OCI-LY7 (cell line): ENCODE measurements at places on chromosomes 7 and 10. TPM values are rescaled to one million over a fixed set of nuclear protein-coding genes. Genes with fewer than 3 reads are reported as not detected.

ITPRID1 gene
- total RNA-seq: not detected in 2 replicates

GRCh38 chr7:21353388-21353780, 74.5 kb upstream of the SP4 start:
- DNase-seq: no peak

DNA sequence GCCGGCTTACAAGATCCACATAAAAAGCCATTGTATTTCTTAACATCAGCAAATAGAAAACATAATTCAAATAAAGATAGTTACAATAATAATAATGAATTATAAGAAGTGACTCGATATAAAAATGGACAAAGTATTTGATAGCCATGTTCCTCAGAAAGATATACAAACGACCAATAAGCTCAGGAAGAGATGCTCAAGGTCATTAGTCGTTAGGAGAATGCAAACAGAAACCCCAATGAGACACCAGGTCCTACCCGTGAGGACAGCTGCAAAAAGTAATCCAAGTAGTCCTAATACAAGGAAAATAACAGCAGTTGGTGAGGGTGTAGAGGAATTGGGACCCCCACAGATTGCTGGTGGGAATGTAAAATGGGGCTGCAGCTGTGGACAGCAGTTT, 54.2 kb upstream of the INPP5A start:
- no peak for DNase-seq

- DNase-seq: no peak
Observed at GRCh38 chr10:93954299-93954698, 39.4 kb upstream of the PLCE1 start.

GRCh38 chr7:151107882-151108281, 21.6 kb downstream of the AGAP3 start:
- no peak for DNase-seq

DNA sequence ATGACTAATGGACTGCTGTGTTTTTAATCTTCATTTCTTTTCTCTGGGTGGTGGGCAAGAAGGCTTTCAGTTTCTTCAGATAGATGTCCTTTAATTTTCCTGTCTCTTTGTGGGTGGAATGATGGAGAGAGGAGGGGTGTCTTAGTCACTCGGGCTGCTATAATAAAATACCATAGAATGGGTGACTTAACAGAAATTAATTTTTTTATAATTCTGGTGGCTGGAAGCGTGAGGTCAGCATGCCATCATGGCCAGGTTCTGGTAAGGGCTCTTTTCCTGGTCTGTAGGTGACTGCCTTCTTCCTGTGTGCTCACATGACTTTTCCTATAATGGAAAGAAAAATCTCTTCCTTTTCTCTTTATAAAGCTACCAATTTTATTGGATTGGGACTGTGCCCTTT, 6.3 kb downstream of the RSBN1L start:
- DNase-seq: no peak
